ENCODE measurements at places on chromosomes 16 and 17.
A peak's percentile ranks its signal among the peaks of the same experiment; 100 is the strongest.

DNA sequence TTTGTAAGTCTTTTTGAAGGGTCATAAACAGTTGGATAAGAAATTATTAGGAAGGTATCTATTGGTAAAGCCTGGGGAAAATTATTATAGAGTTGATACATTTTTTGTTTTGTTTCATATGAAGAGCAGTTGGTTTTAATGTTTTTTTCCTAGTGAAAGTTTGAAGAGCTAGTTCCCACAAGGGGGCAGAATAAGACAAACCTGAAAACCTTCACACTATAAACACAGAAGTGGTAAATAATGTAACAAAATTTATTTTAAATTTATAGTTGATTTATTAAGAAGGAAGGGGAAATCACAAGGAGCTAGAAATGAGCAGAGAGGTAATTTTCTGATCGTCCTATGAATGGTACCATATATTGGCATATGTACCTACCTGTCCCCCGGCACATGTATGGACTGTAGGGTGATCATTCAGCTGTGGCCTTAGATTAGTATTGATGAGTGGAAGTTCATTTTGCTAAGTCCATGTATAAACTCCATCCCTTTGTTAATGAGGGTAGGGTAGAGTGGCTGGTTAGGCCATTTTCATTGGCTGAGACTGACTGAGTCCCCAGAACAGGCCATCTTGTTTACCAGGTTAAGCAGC lies 116.3 kb downstream of the TANC2 start:
- DNase-seq = no peak

DNA sequence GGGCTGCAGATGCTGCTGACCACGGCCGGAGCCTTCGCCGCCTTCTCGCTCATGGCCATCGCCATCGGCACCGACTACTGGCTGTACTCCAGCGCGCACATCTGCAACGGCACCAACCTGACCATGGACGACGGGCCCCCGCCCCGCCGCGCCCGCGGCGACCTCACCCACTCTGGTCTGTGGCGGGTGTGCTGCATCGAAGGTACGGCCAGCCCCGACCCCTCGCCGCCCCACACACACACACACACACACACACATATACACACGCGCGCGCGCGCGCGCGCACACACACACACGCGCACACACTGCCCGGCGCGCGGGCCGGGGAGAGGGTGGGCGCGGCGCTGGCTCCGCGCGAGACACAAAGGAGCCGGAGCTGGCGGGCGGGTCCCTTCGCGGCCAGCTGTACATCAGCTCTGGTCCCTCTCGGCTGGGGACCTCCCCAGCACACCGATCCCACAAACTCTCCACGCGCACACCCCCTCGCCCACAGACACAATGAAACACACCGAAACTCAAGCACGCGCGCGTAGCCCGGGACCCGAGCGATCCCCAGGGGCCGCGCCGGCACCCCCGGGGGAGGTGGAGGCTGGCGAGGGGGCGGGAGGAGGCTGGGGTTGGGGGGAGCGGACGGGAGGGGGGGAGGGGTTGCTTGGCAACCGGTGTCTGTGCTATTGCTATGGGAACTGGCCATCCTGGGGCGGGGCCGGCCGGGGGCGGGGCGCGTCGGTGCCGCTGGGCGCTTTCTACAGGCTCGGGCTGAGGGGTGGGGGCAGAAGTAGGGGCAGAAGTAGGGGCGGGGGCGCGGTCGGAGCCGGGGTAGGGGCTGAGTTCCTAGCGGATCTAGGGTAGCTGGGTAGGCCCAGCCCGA lies 658 bp downstream of the CACNG4 start:
- no peak for DNase-seq

GRCh38 chr17:50136096-50136687 lies 6.2 kb upstream of the SAMD14 start:
- DNase-seq = no peak

GRCh38 chr16:23223368-23223767 lies 40.8 kb downstream of the SCNN1G start:
- DNase-seq = no peak

- no peak for DNase-seq
Observed at GRCh38 chr16:75238853-75239541, 12.4 kb downstream of the BCAR1 start.

- no peak for DNase-seq
Observed at GRCh38 chr16:70476272-70477020, 22.1 kb downstream of the FCSK start.

DNA sequence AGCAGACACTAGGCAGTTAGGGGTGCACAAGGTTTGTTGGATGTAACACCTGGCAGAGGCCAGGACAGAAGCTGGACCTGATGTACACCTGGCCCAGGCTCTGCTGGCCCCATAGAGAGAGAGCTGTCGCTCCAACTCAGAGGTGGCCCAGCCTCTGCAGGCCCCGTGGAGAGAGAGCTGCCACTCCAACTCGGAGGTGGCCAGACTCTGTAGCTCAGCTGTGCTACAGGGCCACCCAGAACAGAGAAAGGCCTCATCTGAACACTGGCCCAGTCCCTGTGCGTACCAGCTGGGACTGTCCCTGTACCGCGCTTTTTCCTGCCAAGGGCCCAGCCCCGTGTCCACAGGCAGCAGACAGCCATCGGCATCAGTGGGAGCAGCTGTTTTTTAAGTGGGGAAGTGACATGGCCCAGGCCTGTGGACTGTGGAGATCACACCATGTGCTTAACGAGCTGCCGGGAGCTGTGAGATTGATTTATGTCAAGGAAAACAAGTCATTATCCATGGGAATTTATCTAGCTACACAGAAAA lies 176.4 kb upstream of the CHMP6 start:
- DNase-seq = no peak

- peak; percentile 82 for DNase-seq
Observed at GRCh38 chr17:65122836-65123756, 14.1 kb upstream of the RGS9 start.

GRCh38 chr17:44272321-44272951 lies 4.5 kb upstream of the SLC4A1 start:
- no peak for DNase-seq

DNA sequence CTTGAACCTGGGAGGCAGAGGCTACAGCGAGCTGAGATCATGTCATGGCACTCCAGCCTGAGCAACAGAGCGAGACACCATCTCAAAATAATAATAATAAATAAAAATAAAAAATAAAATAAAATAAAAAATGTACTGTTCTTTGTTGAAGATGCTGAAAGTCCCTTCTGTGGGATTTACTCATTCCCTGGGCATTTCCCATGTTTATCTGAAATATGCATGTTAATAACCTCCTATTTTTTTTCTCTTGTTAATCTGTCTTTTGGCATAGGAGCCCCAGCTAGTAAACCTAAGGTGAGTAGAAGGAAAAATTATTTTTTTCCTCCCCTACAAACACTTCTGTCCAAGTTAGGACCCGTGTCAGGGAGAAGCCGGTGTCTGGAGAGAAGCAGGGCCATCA lies 34.4 kb downstream of the TMEM92 start:
- no peak for DNase-seq

GRCh38 chr17:47078801-47079200 lies 99.7 kb upstream of the RPRML start:
- no peak for DNase-seq

DNA sequence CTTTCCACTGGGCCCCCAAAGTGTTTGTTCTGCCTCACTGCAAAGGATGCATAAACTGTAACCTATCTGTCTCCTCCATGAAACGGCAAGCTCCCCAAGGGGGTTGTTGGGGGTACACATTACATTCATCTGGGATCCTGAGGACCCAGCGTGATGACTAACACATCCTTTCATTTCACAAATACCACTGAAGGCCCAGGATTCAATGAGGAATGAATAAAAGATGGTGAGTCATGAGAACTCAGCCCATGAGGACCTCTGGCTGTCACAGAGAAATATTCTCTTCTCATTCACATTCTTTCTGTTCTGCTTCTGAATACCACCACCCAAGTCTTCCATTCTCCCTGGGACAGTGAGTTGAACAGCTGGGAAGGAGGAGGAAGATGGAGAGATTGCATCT lies 149.8 kb downstream of the RBFOX3 start:
- no peak for DNase-seq

- DNase-seq = peak; percentile 1
Observed at GRCh38 chr16:56121156-56121500, 70.2 kb upstream of the GNAO1 start.

GRCh38 chr16:64469906-64470702 lies 651.8 kb downstream of the CDH11 start:
- no peak for DNase-seq

- no peak for DNase-seq
Observed at GRCh38 chr16:79151-80054, 1.4 kb downstream of the MPG start.

DNA sequence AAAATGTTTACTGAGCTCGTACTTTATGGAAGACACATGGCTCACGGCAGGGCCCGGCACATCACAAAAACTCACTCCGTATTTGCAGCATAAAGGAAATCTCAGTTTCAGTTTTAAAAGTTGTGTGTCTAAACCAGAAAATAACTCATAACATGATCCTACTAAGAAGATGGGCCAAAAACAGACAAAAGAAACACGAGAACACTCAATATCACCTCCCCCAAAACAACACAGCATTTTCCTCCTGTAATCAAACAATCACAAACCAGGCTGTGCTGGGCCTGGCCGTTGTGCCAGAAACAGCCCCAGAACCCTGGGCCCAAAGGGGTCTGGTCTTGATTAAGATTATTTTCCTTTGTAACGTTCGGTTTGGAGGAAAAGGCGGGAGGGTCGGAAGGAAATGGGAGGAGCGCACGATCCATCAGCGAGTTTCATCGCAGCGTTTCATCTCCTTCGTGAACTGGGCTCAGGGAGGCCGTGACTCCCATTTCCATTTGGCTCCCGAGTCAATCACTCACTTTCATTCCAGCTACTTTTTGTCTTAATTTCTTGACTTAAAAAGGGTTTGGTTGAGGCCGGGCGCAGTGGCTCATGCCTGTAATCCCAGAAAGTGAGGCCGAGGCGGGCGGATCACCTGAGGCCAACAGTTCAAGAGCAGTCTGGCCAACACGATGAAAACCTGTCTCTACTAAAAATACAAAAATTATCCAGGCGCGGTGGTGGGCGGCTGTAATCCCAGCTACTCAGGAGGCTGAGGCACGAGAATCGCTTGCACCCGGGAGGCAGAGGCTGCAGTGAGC lies 61.4 kb downstream of the NXN start:
- no peak for DNase-seq

DNA sequence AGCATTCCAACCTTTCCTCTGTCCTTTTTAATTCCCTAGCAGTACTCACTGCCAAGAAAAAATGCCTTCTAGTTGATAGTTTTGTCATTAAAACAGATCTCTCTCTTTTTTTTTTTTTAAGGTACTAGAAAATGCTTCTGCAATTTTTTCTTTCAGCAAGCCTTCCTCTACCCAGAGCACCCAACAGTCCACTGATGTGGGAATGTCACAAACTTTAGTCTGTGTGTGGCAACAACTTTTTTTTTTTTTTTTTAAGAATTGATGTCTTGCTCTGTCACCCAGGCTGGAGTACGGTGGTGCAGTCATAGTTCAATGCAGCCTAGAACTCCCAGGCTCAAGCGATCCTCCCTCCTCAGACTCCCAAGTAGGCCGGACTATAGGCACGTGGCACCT lies 34.7 kb downstream of the CDRT15 start:
- no peak for DNase-seq

- no peak for DNase-seq
Observed at GRCh38 chr16:28300327-28300726, 8.0 kb downstream of the SBK1 start.

- no peak for DNase-seq
Observed at GRCh38 chr17:67995570-67996263, 552 bp downstream of the C17orf58 start.

- DNase-seq = no peak
Observed at GRCh38 chr16:15611610-15612009, 31.3 kb downstream of the MARF1 start.

DNA sequence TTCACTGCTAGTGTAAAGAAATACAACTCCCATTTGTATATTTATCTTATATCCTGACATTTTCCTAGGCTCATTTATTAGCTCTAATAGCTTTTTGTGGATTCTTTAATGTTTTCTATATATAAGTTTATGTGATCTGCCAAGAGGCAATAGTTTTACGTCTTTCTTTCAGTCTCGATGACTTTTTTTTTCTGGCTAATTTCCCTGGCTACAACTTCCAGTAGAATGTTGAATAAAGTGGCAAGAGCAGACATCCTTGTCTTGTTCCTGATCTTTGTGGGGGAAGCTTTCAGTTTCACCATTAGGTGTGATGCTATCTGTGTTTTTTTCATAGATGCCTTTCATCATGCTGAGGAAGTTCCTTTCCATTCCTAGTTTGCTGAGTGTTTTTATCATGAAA lies 43.9 kb upstream of the ABCA3 start:
- DNase-seq = no peak

DNA sequence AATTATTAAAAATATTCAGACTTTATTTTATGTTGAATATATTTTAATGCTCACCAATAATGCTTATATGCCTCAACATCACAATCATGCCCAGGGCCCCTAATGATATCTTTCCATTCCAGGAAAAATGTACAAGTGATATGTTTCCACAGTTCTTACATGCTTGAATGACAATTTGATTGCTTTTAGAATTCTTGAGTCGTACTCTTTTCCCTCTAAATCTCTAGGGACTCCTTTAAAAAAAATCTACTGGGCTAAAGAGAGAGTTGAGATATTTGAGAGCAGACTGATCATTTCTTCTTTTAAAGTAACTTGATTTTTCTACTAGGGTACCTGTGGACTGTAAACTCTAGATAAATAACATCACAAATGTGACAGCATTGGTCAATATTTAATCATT lies 18.2 kb upstream of the HLF start:
- DNase-seq = no peak

- DNase-seq = no peak
Observed at GRCh38 chr16:87077750-87078127, 239.5 kb downstream of the C16orf95 start.

GRCh38 chr16:6132121-6132520 lies 1034.5 kb upstream of the EEF2KMT start:
- DNase-seq = no peak

DNA sequence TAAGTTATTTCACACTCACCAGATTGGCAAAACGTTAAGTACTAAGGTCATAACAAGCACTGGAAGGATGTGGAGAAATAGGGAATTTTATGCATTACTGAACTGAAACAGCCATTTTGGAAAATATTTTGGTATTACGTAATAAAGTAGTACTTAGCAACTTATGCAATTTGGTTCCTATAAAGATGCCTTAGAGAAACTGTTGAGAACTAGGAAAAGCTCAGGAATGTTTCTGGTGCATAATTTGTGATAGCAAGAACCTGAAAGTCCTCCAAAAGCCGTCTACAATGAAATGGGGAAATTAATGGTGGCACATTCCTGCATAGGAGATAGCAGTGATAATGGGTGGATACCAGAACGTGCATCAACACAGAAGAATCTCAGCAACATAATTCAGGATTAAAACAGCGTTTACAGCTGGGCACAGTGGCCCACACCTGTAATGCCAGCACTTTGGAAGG lies 472.5 kb downstream of the WWOX start:
- DNase-seq = no peak

Measured in CD4-positive, alpha-beta T cell treated with Interferon gamma for 1 hour (primary cell).